ENCODE measurements at places on chromosomes 11 and 22.

GRCh38 chr11:122145715-122146274 lies 29.8 kb upstream of the BLID start:
- DNase-seq = no peak

DNA sequence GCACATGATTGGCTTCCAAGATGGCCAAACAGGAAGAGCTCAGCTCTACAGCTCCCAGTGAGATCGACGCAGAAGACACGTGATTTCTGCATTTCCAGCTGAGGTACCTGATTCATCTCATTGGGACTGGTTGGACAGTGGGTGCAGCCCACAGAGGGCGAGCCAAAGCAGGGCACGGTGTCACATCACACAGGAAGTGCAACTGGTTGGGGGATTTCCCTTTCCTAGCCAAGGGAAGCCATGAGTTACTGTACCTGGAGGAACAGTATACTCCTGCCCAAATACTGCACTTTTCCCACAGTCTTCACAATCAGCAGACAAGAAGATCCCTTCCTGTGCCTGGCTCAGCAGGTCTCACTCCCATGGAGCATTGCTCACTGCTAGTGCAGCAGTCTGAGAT lies 131.2 kb downstream of the DLG2 start:
- DNase-seq = no peak

DNA sequence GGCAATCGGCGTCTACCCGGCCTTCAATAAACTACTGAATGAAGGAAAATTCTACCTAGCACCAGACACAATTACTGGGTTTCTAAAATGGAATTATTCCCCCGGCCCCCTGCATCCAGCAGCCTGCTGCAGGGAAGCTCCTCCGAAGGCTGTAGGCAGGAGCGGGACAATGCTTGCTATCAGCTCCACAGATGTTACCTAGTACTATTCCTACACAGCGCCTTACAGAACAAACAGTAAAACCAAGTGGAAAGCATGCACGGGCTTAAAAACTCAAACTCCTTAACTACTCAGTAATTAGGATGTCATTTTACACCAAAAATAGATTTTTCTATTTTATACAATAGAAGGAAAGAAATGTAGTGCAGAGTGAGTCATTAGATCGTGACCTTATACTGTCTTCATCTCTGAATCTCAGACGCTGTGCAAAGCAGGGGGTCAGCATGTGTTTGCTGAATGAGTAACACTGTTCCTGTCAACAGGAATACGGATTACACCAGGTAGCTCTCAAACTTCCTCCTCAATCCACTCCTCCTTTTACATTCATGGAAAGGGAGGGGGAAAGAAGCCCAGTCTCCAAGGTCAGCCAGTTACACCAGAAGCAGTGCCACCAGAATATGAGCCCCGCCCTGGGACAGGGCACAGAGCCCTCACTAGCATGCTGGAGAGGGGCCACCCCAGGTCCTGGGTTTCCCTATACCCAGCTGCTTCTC lies 74.9 kb downstream of the PACSIN2 start:
- DNase-seq = no peak

DNA sequence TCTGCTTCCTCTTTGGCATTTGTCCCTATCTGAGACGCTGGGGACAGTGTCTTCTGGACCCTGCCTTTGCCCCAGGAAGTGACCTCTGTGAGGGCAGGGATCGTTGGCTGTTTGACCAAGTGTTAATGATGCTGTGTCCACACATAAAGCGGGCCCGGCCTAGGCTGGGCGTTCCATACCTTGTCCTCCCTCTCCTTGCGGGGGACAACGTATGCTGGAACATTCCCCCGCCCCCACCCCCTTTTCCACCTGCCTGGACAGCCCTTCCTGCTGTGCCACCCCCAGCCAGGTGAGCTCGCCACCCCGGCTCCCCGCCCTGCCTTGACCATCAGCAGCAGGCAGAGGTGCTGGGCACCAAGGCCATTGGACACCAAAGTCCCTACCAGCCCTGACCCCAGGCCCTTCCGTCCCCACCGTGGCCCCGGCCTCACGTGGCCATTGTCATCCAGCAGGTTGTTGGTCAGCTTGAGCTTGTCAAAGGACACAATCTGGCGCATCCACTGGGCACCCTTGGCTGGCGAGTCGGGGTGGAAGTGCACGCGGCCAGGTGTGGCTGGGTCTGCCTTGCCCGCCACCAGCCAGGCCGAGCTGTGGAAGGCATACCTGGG lies 4.1 kb upstream of the NUDT8 start:
- no peak for DNase-seq

GRCh38 chr11:3824714-3825472 lies 15.9 kb downstream of the RHOG start:
- no peak for DNase-seq

DNA sequence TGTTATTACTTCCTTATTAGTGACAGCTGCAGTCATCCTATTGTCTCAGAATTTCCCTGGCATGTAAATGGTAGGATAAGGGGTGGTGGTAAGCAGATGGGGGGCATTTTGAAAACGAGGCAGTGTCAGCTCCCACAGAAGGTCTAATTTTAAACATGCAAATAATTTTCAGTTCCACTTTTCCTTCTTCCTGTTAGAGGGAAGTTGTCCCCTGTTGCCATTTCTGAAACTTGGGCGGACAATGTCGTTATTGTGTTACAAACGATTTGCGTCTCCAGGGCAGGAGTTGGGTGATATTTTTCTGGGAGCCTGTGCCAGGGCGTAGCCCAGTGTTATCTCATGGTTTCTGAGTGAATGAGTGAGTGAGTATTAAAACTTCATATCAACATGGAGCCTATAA lies 7.4 kb downstream of the PTPRJ start:
- no peak for DNase-seq

All from NCI-H2081 (cell line).